A549 treated with AZD2906 at 1 μM for 4 hours (cell line): ENCODE measurements at places on chromosomes 4 and X. TPM values are rescaled to one million over a fixed set of nuclear protein-coding genes. Genes with fewer than 3 reads are reported as not detected.

RAB33A gene
- 0.07 to 0.32 TPM (median 0.18 TPM) in 5 replicates for total RNA-seq

FHIP1A gene
- total RNA-seq, result 0.08 to 0.27 TPM (median 0.14 TPM) in 5 replicates

TIGD4 gene
- total RNA-seq, result 0.07 to 0.31 TPM (median 0.15 TPM) in 5 replicates

MAPK10 gene
- total RNA-seq, result 0.41 to 0.54 TPM (median 0.45 TPM) in 5 replicates

OPRPN gene
- total RNA-seq, result not detected in 5 replicates

SRPX gene
- total RNA-seq, result 8.4 to 10.7 TPM (median 9.9 TPM) in 5 replicates

GLRA2 gene
- total RNA-seq, result not detected in 5 replicates

GABRB1 gene
- not detected in 5 replicates for total RNA-seq

ETDA gene
- not detected in 5 replicates for total RNA-seq

ARSJ gene
- 3.4 to 5.3 TPM (median 3.7 TPM) in 5 replicates for total RNA-seq

ZIC3 gene
- total RNA-seq, result not detected in 5 replicates

METTL14 gene
- total RNA-seq, result 12.8 to 18.2 TPM (median 15.1 TPM) in 5 replicates

ABCE1 gene
- 57.6 to 115 TPM (median 62.0 TPM) in 5 replicates for total RNA-seq

FAM193A gene
- 8.2 to 9.3 TPM (median 8.4 TPM) in 5 replicates for total RNA-seq

TEC gene
- total RNA-seq, result 1.4 to 1.9 TPM (median 1.6 TPM) in 5 replicates

RGN gene
- 0.14 TPM in 1 of 5 replicates, not detected in the others for total RNA-seq

PAGE4 gene
- not detected in 5 replicates for total RNA-seq

RASL11B gene
- total RNA-seq, result 0.13 to 0.20 TPM (median 0.14 TPM) in 5 replicates

EREG gene
- total RNA-seq, result 8.7 to 12.4 TPM (median 10.5 TPM) in 5 replicates

EVC2 gene
- 1.7 to 1.9 TPM (median 1.8 TPM) in 5 replicates for total RNA-seq

RCHY1 gene
- total RNA-seq, result 13.9 to 20.0 TPM (median 15.8 TPM) in 5 replicates

DMD gene
- total RNA-seq, result 0.02 to 0.10 TPM (median 0.03 TPM) in 3 of 5 replicates, not detected in the others
